Stimulated activated CD4-positive, alpha-beta T cell treated with anti-CD3 and anti-CD28 coated beads, TNF-alpha, amount 100 ng/mL, for 24 hours (primary cell): ENCODE measurements at places on chromosomes 7 and 10.
A peak's percentile ranks its signal among the peaks of the same experiment; 100 is the strongest.

- DNase-seq: no peak
These were observed 106.7 kb downstream of the CACNB2 start for GRCh38 chr10:18246967-18247366.

GRCh38 chr7:13829914-13830900 is 159.3 kb downstream of the ETV1 start:
- DNase-seq: no peak

DNA sequence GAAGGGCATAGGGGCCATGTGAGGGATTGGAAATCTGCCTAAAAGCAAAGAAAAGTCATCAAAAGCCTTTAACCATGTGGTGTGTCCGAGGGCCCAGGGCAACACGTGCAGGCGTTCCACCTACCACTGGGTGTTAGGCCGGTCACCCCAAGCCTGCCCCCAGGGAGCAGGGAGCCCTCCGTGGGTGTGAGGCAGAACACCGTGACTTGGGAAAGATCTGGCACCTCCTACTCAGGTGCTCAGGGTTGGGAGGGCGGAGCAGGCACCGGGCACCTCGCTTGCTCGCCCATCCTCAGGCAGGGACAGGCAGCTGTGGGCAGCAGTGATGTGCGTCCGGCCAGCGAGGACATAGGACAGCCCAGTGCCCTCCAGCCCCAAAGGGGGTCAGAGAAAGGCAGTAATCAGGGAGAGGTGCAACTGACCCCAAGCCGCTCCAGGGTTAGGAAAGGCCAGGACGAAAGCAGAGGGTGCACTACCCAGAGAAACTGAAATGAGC is 80.7 kb upstream of the CHST15 start:
- no peak for DNase-seq

DNA sequence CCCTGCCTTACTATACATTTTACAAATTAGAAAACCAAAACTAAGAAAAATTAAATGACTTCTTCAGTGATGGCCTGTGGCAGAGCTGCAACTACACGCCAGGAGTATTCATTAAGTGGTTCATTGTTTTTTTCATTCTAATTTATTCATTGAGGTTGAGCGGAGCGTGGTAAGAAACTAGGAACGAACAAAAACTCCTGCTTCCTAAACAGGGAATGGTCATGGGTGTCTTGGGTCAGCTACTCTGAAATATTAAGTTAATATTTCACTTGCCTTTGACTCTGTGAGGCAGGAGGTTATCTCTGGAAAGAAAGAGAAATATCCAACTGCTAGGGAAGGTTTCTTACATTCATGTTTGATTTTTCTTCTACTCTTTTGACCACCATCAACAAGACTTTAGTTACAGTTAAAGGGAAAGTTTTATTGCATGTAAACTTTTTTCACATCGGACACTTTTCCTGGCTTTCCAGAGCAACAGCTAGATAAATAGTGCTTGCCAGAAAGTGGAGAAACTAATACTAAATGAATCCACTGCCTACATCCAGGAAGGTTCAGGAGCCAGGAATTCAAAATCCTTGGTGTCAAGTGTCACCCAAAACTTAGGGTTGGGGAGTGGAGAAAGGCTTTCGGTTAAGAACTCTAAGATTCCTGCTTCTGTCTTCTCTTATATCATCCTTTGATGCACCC is 896 bp upstream of the GNG11 start:
- DNase-seq: no peak

DNA sequence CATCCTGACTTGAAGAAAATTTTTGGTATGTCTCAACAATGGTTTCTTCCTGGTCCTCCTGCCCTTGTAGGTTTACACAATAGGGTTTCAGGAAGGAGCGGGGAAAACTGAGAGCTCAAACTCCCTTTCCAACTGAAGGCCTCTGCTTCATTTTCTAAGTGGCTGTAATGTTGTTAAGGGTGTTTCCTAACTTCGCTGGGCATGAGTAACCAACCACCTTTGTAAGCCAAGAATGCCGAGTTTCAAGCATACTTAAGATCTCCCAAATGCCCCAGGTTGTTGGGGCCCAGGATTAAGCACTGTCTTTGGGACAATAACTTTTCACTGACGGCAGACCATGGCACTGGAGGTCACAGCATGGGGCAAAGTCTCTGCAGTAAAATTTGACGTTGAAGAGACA is 33.6 kb upstream of the DRGX start:
- no peak for DNase-seq

GRCh38 chr7:29957521-29958310 is 31.9 kb downstream of the SCRN1 start:
- DNase-seq: no peak

- DNase-seq: peak; percentile 16
These were observed 35.7 kb upstream of the EBLN1 start for GRCh38 chr10:22253580-22253882.

GRCh38 chr7:42661312-42661711 is 250.6 kb downstream of the C7orf25 start:
- DNase-seq: no peak

GRCh38 chr7:148031019-148031418 is 559.5 kb upstream of the C7orf33 start:
- DNase-seq: no peak

GRCh38 chr10:113945075-113945686 is 90.7 kb downstream of the NHLRC2 start:
- no peak for DNase-seq

DNA sequence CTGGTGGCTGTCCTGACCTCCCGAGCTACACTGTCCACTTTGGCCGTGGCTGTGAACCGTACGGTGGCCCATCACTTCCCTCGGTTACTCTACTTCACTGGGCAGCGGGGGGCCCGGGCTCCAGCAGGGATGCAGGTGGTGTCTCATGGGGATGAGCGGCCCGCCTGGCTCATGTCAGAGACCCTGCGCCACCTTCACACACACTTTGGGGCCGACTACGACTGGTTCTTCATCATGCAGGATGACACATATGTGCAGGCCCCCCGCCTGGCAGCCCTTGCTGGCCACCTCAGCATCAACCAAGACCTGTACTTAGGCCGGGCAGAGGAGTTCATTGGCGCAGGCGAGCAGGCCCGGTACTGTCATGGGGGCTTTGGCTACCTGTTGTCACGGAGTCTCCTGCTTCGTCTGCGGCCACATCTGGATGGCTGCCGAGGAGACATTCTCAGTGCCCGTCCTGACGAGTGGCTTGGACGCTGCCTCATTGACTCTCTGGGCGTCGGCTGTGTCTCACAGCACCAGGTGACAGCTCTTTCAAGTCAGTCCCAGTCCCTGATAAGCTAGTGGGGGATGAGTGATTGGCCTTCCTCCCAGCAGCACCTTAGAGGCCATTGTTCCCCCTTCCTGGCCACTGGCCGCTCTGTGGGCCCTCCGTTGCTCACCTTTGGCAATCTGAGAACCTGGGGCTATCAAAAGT is 3.0 kb downstream of the CHPF2 start:
- DNase-seq: no peak

GRCh38 chr10:89119651-89120050 is 87.5 kb downstream of the CH25H start:
- no peak for DNase-seq
